ENCODE measurements at places on chromosomes 12 and 14. TPM values are rescaled to one million over a fixed set of nuclear protein-coding genes. Genes with fewer than 3 reads are reported as not detected.

- no peak overlapping the region for H3K27ac ChIP-seq
- no peak overlapping the region for H3K4me3 ChIP-seq
- no peaks in the 10 kb centered on the region for H3K27me3 ChIP-seq
- no peak for DNase-seq
- H3K4me1 ChIP-seq, result peaks cover 7% of the 10 kb centered on the region
Observed at GRCh38 chr12:116306968-116307367, 29.5 kb upstream of the MED13L start.

DNA sequence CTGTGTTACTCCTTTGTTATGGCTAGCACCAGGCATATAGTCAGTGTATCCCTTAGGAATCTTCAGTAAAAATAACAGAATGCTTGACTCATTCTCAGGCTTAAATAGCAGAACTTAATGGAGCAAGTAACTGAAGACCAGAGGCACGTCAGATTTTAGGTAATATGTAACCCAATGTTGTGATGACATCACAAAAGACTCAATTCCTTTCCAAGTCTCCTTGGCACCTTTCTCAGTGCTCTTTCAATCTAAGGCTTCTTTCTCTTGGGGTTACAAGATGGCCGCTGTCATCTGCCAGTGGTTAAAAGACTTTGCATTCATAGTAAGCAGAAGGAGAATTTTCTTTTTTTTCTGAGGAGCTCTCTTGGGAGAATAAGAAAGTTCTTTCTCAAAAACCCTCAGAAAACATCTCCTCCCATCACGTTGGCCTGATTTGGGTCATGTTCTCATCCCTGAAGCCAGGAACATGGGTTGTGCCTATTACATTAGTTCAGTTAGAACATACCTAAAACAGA is 33.4 kb upstream of the DCN start:
- H3K27ac ChIP-seq, result peak overlapping the region; percentile 60
- H3K4me3 ChIP-seq, result no peak overlapping the region
- H3K36me3 ChIP-seq, result no peaks in the 10 kb centered on the region
- DNase-seq, result peak; percentile 72

DNA sequence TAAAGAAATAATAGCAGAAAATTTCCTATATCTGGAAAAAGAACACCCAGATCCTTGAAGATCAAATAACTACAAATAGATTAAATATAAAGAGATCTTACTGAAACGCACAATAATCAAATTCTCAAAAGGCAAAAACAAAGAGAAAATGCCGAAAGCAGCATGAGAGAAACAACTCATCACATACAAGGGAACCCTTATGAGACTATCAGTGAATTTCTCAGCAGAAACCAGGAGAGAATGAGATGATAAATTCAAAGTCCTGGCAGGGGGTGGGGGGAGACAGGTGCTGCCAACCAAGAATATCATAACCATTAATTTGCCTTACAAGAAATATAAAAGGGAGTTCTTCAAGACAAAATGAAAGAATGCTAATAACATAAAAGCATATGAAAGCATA is 73.7 kb downstream of the CEP128 start:
- H3K27ac ChIP-seq, result no peak overlapping the region
- no peaks in the 10 kb centered on the region for H3K4me1 ChIP-seq
- H3K4me3 ChIP-seq, result no peak overlapping the region
- no peak for DNase-seq
- peaks cover 5% of the 10 kb centered on the region for H3K36me3 ChIP-seq

- H3K36me3 ChIP-seq, result no peaks in the 10 kb centered on the region
- no peak overlapping the region for H3K4me3 ChIP-seq
- peak; percentile 74 for DNase-seq
Observed at GRCh38 chr12:116222358-116222757, 55.1 kb downstream of the MED13L start.

GRCh38 chr14:76926521-76927251 is 100.5 kb downstream of the LRRC74A start:
- peak overlapping the region; percentile 27 for H3K4me3 ChIP-seq
- H3K4me1 ChIP-seq, result peaks cover 24% of the 10 kb centered on the region
- H3K36me3 ChIP-seq, result no peaks in the 10 kb centered on the region
- peak overlapping the region; percentile 97 for H3K27ac ChIP-seq

Gene NTN4
- 63.7 TPM for total RNA-seq

Gene TMEM52B
- total RNA-seq, result not detected

Gene GPR162
- total RNA-seq, result 0.51 TPM

Gene PDE3A
- 0.43 TPM for total RNA-seq

Gene SMIM41
- total RNA-seq, result not detected

DNA sequence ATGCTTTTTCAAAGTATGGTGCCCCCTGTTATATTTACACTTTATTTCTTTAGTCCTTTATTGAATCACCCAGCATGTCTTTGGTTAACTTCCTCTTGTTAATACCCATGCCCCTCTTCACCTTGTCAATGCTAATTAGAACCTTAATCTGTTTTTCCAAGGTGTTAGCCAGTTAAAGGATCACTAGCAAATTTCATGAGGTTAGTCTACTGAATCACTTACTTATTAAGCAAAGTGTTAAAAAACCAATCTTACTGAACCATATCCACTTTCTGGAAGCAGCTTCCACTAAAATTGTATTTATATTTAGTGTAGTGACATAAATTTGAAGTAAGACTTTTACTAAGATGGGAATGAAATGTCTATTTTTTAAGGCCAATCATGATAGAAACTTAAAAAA is 27.9 kb downstream of the TAOK3 start:
- H3K4me3 ChIP-seq, result no peak overlapping the region
- no peaks in the 10 kb centered on the region for H3K36me3 ChIP-seq
- DNase-seq, result no peak
- H3K27me3 ChIP-seq, result no peaks in the 10 kb centered on the region

DNA sequence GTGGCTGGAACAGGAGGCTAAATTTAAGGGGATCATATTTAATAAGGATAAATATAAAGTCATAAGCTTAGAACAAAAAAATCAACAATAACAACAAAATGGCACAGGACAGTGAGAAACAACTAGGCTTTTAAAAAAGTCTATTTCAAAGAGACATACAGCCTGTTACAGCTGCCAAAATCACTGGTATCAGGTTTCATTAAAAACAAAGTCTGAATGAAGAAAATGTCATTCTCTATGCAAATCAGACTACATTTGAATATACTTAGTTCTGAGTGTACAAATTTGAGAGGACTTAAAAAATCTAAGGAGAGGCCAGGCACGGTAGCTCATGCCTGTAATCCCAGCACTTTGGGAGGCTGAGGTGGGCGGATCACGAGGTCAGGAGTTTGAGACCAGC is 44.0 kb downstream of the TFCP2 start:
- H3K36me3 ChIP-seq, result no peaks in the 10 kb centered on the region
- H3K4me3 ChIP-seq, result no peak overlapping the region
- H3K4me1 ChIP-seq, result peaks cover 14% of the 10 kb centered on the region
- no peak overlapping the region for H3K27ac ChIP-seq

DNA sequence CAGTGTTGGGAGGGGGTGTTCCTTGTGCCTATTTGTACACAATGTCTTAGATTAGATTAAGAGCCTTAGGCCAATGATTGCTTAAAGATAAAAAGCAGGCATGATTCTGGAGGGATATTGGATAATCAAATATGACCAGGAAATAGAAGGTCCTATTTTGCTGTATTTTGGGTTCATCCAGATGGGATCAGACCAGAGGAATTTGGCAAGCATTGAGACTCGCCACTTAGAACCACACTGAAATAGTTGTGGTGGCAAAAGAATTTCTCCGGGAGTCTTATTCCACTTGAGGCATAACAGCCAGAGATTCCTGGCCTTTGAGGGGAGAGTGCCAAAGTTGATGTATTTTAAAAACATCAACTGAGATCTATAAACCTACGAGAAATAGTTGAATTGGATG is 327.2 kb downstream of the RAD51B start:
- DNase-seq, result peak; percentile 96
- H3K4me3 ChIP-seq, result peak overlapping the region; percentile 53
- peak overlapping the region; percentile 85 for H3K27ac ChIP-seq
- no peaks in the 10 kb centered on the region for H3K36me3 ChIP-seq

Gene CLEC4C
- total RNA-seq, result not detected

DNA sequence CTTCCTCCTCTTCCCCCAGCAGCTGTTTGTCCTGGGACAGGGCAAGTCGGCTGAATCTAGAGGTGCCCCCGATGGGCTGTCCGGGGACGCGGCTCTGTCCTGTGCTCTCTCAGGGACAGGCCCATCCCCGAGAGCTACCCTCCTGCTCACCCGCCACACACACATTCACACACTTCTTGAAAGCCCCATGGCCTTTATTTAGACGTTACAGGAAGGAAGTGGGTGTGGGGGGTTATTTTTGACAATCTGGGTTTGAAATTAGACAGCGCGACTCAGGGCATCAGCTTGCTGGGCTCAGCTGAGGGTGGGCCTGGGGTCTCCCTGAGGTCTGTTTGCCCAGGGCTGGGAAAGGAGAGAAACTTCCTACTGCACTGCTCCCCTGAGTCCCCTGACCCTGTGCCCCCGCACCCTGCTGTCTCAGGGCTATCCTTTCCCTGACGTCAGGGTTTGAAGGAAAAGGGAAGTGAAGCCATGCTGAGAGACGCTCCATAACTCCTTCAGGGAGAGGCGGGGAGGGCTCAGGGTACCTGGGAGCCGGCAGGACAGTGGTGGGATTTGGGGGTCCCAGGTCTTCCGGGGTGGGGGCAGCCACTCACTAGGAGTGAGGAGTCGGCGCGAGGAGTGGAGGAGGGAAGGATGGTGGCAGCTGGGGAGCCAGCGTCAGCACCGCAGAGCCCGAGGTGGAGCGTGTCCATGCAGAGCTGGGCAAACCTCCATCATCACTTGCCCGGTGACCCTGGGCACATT is 8.1 kb downstream of the PTPN6 start:
- no peak overlapping the region for H3K4me3 ChIP-seq
- 0 out of 2 replicates have a peak, but pooled peaks cover 7% of the 10 kb centered on the region for H3K4me1 ChIP-seq
- no peak overlapping the region for H3K27ac ChIP-seq
- H3K27me3 ChIP-seq, result no peaks in the 10 kb centered on the region
- H3K36me3 ChIP-seq, result no peaks in the 10 kb centered on the region
- no peak for DNase-seq

Gene PLEKHD1
- not detected for total RNA-seq

- peaks cover 33% of the 10 kb centered on the region for H3K4me1 ChIP-seq
- no peaks in the 10 kb centered on the region for H3K27me3 ChIP-seq
- peaks cover 26% of the 10 kb centered on the region for H3K36me3 ChIP-seq
- peak overlapping the region; percentile 92 for H3K4me3 ChIP-seq
Observed at GRCh38 chr12:120468821-120469449, 613 bp downstream of the SRSF9 start.

Gene BHLHE41
- 1.6 TPM for total RNA-seq

Gene ZBTB25
- 3.6 TPM for total RNA-seq

GRCh38 chr12:74393272-74393671 is 144.4 kb upstream of the ATXN7L3B start:
- no peaks in the 10 kb centered on the region for H3K36me3 ChIP-seq
- no peaks in the 10 kb centered on the region for H3K27me3 ChIP-seq
- no peak for DNase-seq
- H3K4me1 ChIP-seq, result no peaks in the 10 kb centered on the region
- no peak overlapping the region for H3K27ac ChIP-seq

GRCh38 chr14:98612434-98613200 is 659.4 kb downstream of the BCL11B start:
- no peaks in the 10 kb centered on the region for H3K4me1 ChIP-seq
- no peak overlapping the region for H3K27ac ChIP-seq
- no peaks in the 10 kb centered on the region for H3K27me3 ChIP-seq
- H3K4me3 ChIP-seq, result no peak overlapping the region

GRCh38 chr14:96094211-96094610 is 55.0 kb downstream of the C14orf132 start:
- H3K27ac ChIP-seq, result no peak overlapping the region
- H3K4me1 ChIP-seq, result peaks cover 25% of the 10 kb centered on the region
- no peak for DNase-seq
- no peaks in the 10 kb centered on the region for H3K27me3 ChIP-seq
- no peaks in the 10 kb centered on the region for H3K36me3 ChIP-seq

DNA sequence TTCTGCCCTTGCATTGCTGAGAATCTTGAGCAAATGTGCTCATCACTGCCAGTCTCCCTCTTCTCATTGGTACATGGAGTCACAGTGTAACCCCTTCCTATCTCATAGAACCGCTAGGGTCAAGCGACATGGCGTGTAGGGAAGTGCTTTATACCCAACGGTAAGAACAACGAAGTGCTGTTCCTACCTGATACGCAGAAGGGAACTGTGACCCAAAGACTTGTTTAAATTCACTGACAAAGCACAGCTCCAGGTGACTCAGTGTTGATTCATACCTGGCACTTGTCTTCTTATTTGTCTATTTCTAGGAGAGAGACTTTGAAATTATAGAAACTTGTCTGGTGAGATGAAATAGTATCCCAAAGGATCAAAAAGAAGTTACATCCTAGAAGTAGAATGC is 53.7 kb downstream of the FBXL14 start:
- H3K36me3 ChIP-seq, result peaks cover 7% of the 10 kb centered on the region
- H3K27me3 ChIP-seq, result no peaks in the 10 kb centered on the region
- H3K4me1 ChIP-seq, result peaks cover 30% of the 10 kb centered on the region
- H3K27ac ChIP-seq, result no peak overlapping the region

Gene SLC38A2
- total RNA-seq, result 1,383 TPM

Gene DIO3
- total RNA-seq, result not detected

DNA sequence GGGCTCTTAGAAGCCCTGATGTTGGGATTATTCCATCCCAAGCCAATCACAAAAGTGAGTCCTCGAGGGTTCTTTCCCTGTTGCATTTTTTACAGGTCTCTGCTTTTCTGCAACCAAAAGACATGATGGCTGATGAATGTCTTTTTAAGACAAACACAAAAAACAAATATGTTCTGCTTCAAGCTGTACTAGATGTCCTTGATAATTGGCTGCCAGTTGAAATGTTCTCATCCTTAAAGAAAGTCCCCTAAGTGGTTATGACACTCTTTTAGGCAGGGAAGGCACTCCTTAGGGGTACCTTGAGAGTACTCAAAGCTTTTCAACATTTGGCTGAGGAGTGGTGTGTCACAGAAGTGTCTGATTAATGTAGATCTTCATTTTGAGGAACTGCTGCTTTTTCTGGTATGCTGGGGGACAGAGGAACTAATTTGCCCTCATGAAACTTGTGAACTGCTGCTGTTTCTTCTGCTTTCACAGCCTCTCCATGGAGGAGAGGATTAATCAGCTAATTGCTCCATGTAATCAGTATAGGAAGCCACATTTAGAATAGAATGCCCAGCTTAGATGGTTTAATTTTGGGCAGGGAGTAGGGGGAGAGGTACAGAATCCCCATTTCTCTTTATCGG is 22.8 kb upstream of the IGF1 start:
- H3K36me3 ChIP-seq, result no peaks in the 10 kb centered on the region
- H3K27me3 ChIP-seq, result no peaks in the 10 kb centered on the region
- no peaks in the 10 kb centered on the region for H3K4me1 ChIP-seq
- no peak overlapping the region for H3K27ac ChIP-seq
- H3K4me3 ChIP-seq, result no peak overlapping the region
- no peak for DNase-seq

- H3K36me3 ChIP-seq, result no peaks in the 10 kb centered on the region
- no peaks in the 10 kb centered on the region for H3K27me3 ChIP-seq
- H3K4me1 ChIP-seq, result no peaks in the 10 kb centered on the region
- no peak overlapping the region for H3K27ac ChIP-seq
Observed at GRCh38 chr12:61111218-61111617, 1149.0 kb upstream of the USP15 start.

GRCh38 chr12:7451756-7452155 is 7.8 kb upstream of the CD163L1 start:
- H3K4me3 ChIP-seq, result no peak overlapping the region
- no peak for DNase-seq
- no peaks in the 10 kb centered on the region for H3K27me3 ChIP-seq
- no peak overlapping the region for H3K27ac ChIP-seq
- H3K36me3 ChIP-seq, result no peaks in the 10 kb centered on the region

Gene CCDC38
- under 0.01 TPM for total RNA-seq

Gene AACS
- total RNA-seq, result 14.0 TPM

Measured in GM23248 (cell line).